Uterine smooth muscle cell (primary cell): ENCODE measurements at places on chromosomes 11 and 22. TPM values are rescaled to one million over a fixed set of nuclear protein-coding genes. Genes with fewer than 3 reads are reported as not detected.

The GRAP2 gene
- total RNA-seq = not detected in 2 replicates

The UCP3 gene
- 0.11 and 0.37 TPM in 2 replicates for total RNA-seq

The MAJIN gene
- not detected in 2 replicates for total RNA-seq

The MYEOV gene
- total RNA-seq = 0.62 and 5.2 TPM in 2 replicates

The SUSD2 gene
- total RNA-seq = 1.9 and 8.6 TPM in 2 replicates

The C22orf23 gene
- 0.33 and 0.62 TPM in 2 replicates for total RNA-seq

The APOL5 gene
- not detected in 2 replicates for total RNA-seq

The SLC22A6 gene
- total RNA-seq = not detected in 2 replicates

The HNRNPUL2 gene
- 9.6 and 16.4 TPM in 2 replicates for total RNA-seq

The CSNK2A3 gene
- total RNA-seq = 1.1 and 2.2 TPM in 2 replicates

The APOBEC3H gene
- not detected in 2 replicates for total RNA-seq

The IFTAP gene
- 26.9 and 32.9 TPM in 2 replicates for total RNA-seq

The MS4A15 gene
- total RNA-seq = not detected in 2 replicates

The CCDC34 gene
- total RNA-seq = 4.7 and 12.2 TPM in 2 replicates

The SIK2 gene
- total RNA-seq = 5.9 and 6.1 TPM in 2 replicates

The CASP1 gene
- total RNA-seq = 8.5 and 10.2 TPM in 2 replicates

The PRDM11 gene
- 2.9 and 3.8 TPM in 2 replicates for total RNA-seq
